ENCODE measurements at places on chromosomes 4 and X. TPM values are rescaled to one million over a fixed set of nuclear protein-coding genes. Genes with fewer than 3 reads are reported as not detected.

The N4BP2 gene
- 6.9 TPM for total RNA-seq

The ARHGAP24 gene
- 25.9 TPM for total RNA-seq

The FAM149A gene
- total RNA-seq = 10.1 TPM

The S100P gene
- total RNA-seq = 5.9 TPM

The ZMAT1 gene
- 3.3 TPM for total RNA-seq

The CYTL1 gene
- total RNA-seq = 1.8 TPM

The SERTM2 gene
- 0.05 TPM for total RNA-seq

The ENPEP gene
- total RNA-seq = 7.3 TPM

The RNF175 gene
- total RNA-seq = 0.23 TPM

The CPEB2 gene
- total RNA-seq = 27.7 TPM

The IL2RG gene
- total RNA-seq = 12.0 TPM

The FOXR2 gene
- not detected for total RNA-seq

The CT45A3 gene
- not detected for total RNA-seq

The ATOH1 gene
- not detected for total RNA-seq

The DSPP gene
- total RNA-seq = not detected

The GAGE12H gene
- total RNA-seq = not detected

The PDGFC gene
- 22.4 TPM for total RNA-seq

The VBP1 gene
- total RNA-seq = 44.4 TPM

The CENPU gene
- total RNA-seq = 11.6 TPM

The BEX4 gene
- total RNA-seq = 28.8 TPM

The PRRG1 gene
- 9.8 TPM for total RNA-seq
